ENCODE measurements at places on chromosomes 6 and 20.
A peak's percentile ranks its signal among the peaks of the same experiment; 100 is the strongest.

- no peak for DNase-seq
Measured at GRCh38 chr20:44644230-44644617, 7.3 kb downstream of the ADA start.

DNA sequence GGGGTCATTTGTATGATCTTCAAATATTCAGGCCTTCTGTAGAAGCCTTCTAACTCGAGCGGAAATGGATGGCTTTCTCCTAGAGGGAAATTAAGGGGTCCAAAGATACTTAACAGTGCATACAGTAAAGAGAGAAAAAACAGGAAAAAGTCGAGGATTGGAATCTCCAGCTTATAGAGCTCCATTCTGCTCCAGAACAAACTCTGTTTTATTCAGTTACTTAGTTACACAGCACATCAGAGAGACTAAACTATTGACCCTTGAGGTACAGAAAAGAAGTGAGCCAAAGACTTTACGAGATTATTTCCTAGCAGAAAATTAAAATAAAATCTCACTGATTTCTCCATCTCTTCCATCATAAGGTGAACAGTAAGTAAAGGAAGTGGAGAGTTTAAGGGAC is 43.8 kb upstream of the DSE start:
- no peak for DNase-seq

DNA sequence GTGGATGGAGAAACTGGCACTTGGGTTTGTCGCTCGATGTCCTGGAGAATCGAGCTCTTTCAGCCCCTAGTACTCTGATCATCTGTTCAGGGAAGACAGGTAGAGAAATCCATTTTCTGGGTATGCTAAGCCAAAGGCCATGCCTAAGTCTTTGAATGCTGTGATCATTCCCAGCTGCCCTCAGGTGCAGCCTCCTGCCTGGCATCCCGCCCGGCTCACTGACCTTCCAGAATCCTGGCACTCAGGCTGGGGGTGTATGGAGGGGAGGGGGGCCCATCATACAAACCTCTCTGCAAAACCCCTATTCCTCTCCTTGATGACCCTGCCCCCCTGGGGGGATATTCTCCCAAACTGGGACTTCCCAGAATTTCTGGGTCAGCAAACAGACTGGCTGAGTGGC is 28.6 kb downstream of the C20orf203 start:
- DNase-seq: no peak

DNA sequence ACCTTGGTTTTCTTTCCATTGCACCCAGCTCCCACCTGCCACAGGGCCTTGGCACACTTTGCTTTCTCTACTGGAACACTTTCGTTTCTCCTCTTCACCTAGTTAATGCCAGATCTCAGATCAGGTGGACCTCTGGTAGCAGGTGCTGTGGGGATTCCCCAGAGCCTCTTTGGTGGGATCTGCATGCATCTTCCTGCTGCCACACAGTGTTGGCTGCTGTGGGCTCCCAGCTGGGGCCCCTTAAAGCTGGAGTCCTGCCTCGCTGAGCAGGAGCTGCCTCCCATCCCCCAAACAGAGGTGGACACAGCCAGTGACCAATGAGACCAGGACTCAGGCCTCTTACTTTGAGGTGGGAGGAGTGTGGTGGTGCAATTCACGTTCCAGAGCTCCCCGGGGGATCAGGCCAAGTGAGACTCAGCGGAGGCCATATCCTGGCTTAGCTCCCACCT is 28.4 kb downstream of the CEBPB start:
- no peak for DNase-seq

- DNase-seq: no peak
Measured at GRCh38 chr6:14118091-14118439, 493 bp downstream of the CD83 start.

DNA sequence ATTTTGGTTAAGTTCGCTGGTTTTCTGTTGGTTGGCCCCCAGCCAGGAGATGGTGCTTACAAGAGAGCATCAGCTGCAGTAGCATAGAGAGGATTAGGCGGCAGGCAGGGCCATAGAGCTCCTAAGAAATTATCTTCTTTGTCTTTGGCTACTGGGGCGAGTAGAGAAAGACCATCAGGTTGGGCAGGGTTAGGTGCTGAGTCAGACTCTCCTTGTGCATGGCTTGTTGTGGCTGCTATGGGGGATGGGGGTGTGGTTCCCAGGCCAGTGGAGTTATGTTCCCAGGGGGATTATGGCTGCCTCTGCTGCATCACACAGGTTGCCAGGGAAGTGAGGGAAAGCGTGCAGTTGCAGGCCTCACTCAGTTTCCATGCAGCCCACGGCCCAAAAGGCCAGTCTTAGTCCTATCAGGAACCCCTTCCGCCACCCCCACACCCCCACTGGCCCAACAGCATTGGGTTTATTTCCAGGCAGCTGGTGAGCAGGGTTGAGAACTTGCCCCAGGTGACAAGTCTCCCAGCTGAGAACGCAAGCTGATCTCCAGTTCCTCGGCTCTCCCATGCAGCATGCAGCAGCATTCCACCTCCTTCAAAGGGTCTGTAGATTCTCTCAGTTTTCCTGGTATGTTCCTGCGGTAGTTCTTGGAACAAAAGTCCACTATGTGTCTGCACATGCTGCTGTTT is 243.7 kb downstream of the UTRN start:
- DNase-seq: peak; percentile 6

DNA sequence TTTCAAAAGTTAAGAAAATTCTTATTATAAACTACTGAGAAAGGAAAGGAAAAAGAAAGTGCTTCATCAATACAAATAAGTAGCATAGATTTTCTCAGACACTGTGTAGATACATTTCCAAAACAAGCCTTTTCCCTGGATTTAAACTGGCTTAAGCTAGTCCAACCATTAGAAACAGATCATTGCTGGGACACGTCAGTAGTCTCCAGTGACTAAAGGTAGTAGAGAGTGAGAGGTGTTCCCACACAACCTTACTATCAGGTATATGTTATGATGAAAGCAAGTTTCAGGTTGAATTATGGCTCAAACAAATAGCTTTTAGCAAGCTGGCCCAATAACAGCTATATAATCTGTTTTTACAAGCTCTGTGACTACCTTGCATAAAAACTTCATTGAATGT is 47.3 kb upstream of the SLC2A12 start:
- DNase-seq: peak; percentile 13

DNA sequence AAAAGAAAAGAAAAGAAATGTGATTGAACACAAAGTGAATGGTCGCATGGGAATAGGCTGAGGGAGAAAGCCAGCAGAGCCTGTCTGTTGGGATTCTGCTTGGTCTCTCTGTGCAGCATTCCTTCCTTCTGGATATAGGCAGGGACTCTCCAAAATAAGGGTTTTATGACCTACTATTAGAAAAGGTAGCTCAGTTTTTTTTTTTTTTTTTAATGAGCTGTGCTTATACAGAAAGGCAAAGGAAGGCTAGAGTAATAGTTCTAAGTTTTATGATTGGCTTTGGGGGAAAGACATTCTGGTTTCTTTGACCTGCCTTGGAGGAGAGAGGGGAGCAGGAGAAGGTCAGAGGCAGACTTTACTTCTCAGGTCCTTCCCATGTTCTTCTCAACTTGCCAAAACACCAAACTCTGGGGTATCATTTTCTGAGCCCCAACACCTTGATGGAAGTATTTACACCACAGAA is 18.8 kb upstream of the IER3 start:
- no peak for DNase-seq

- no peak for DNase-seq
Measured at GRCh38 chr6:108942556-108943492, 94.6 kb downstream of the ARMC2 start.

GRCh38 chr6:30169658-30170614 is 6.6 kb downstream of the TRIM15 start:
- DNase-seq: peak; percentile 58

- DNase-seq: no peak
Measured at GRCh38 chr6:84516154-84516553, 248.2 kb downstream of the TBX18 start.

DNA sequence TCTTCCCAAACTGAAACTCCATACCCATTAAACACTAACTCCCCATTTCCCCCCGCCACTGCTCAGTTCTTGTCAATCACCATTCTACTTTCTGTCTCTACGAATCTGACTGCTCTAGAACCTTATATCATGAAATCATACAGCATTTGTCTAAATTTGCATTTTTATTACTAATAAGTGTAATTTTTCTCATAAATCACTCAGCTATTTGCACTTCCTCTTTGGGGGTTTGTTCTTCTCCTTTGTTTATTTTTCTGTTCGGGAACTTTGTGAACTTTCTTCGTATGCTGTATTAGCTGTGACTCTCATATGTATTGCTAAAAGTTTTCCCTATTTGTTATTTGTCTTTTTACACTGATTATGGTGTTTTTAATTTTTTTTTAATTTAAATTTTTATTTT is 152.2 kb downstream of the SLC16A10 start:
- DNase-seq: no peak

- DNase-seq: no peak
Measured at GRCh38 chr20:2520617-2521016, 11.9 kb upstream of the ZNF343 start.

- DNase-seq: no peak
Measured at GRCh38 chr6:163701762-163702161, 287.2 kb downstream of the QKI start.

GRCh38 chr6:137412562-137412961 is 81.6 kb downstream of the OLIG3 start:
- DNase-seq: no peak

GRCh38 chr6:127343809-127344659 is 625 bp upstream of the ECHDC1 start:
- DNase-seq: peak; percentile 38

DNA sequence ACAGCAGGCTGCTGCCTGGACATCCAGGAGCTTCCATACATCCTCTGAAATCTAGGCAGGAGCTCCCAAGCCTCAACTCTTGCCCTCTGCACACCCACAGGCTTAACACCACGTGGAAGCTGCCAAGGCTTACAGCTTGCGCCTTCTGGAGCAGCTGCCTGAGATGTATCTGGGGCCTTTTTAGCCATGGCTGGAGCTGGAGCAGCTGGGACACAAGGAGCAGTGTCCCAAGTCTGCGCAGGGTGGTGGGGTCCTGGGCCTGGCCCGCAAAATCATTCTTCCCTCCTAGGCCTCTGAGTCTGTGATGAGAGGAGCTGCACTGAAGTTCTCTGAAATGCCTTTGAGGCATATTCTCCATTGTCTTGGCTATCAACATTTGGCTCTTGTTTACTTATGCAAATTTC is 255.0 kb downstream of the DLL1 start:
- no peak for DNase-seq

DNA sequence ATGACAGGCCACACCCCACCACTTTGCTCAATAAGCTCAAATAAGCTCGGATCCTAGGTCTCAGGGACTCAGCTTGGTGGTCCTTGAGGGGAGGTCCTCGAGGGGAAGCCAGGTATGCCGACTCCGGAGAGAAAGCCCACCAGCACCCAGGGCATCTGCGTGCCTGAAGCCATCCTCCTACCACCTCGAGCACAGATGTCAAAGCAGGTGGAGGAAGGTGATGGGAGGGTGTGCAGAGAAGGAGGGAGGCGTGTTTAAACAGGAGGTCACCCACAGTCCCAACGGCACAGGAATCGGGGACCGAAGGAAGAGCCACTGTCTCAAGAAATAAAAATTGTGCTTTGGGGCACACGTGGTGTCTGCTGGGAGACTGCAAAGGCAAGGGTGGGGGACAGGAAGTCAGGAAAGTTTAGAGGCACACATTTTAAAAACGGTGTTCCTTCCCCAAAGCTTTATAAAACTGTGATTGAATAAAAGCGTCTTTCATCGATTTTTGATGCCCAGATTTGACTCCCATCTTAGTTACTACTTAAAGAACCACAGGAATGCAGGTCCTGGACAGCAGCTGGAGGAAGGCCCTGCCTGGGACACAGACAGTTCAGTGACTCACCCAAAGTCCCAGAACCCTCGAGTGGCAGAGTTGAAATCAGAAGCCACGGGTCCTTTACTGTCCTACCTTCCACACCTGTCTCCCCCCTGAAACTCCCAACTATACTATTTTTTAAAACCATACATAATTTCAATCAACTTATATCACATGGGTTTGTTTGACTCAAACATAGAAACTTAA is 221.0 kb upstream of the PDE10A start:
- DNase-seq: peak; percentile 0

GRCh38 chr6:107266563-107266962 is 151.2 kb upstream of the BEND3 start:
- no peak for DNase-seq

- DNase-seq: no peak
Measured at GRCh38 chr6:105212587-105212986, 32.8 kb upstream of the POPDC3 start.

GRCh38 chr6:79372757-79373156 is 138.3 kb upstream of the HMGN3 start:
- DNase-seq: no peak

- DNase-seq: no peak
Measured at GRCh38 chr20:8190043-8190880, 58.2 kb downstream of the PLCB1 start.

GRCh38 chr6:17062871-17063440 is 38.9 kb upstream of the STMND1 start:
- DNase-seq: no peak
